NCI-H524 treated with DMSO at 0.1 percent for 48 hours (cell line): ENCODE measurements at places on chromosomes 3 and 15.
A peak's percentile ranks its signal among the peaks of the same experiment; 100 is the strongest.

- no peak for DNase-seq
Measured at GRCh38 chr15:50911621-50912020, 3.1 kb downstream of the AP4E1 start.

DNA sequence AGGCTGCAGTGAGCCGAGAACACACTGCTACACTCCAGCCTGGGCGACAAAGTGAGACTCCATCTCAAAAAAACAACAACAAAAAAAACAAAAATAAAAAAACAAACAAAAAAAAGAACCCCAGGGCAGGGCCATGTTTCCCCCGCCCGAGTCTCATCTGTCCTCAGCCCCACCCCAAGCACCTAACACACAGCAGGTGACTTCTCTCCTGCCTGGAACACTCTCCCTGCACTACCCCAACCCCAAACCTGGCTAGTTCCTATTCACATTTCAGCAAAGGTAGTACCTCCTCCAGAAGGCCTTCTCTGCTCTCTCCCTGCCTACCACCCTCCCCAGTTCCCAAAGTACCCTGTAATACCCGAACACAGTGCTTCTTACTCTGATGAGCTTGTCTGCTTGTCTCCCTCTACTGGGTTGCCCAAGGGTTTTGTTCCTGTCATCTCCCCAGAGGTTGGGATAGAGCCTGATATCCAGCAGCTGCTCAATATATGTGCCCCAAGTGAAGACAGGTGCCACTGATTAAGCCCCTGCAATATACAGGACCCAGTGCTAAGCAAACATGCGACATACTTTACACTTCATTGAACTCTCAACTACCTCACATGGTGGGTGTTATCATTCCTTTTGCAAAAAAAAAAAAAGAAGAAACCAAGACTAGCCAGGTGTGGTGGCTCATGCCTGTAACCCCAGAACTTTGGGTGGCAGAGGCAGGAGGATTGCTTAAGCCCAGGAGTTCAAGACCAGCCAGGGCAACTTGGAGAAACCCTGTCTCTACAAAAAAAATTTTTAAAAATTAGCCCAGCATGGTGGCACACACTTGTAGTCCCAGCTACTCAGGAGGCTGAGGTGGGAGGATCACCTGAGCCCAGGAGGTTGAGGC is 103.6 kb downstream of the DAPK2 start:
- peak; percentile 63 for DNase-seq

DNA sequence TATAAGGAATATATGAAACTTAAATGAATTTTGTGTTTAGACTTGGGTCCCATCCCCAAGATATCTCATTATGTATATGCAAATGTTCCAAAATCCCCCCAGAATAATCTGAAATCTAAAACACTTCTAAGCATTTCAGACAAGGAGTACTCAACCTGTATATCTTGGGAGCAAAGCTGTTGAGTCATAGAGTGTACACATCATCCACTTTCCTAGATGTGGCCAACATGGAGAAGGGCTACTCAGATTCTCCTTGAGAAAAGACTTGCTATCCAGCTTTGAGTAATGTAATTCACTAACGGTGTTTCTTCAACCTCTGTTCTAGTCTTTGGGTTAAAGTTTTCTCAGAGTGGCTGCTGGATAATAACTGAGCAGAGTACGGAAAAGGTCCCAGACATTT is 215.5 kb upstream of the POU1F1 start:
- no peak for DNase-seq

DNA sequence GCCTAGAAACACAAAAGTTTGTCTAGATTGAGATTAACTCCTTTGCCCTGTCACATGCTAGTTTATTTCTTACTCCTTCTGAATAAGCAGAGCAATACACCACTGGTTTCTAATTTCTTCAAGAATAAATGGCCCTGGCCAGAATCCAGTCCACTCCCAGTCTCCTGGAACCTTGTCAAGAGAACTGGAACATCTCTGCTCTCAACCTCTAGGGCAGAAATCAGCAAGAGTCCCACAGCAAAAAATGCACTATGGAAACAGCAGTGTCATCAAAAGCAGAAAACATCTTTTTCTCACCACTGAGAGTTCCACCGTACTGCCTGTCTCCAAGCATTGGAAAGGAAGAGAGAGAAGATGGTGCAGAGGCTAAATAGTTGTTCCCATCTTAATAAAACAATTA is 35.9 kb upstream of the PPP2R3A start:
- no peak for DNase-seq

DNA sequence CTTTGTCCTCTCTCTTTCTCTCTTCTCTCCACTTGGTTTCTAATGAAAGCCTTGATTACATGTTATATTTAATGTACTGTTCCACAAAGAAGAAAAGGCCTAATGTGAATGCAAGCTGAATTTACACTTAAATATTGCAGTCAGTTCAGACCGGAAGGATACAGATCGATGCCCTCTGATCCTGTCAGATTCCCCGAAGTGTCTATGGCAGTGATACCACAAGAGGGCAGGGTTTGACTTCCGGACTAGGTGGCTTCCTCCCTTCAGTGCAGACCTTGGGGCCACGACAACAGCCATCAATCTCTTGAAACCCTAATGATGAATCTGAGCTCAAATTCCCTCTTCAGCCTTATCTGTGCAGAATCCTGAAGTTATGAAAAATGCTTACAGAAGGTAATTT is 29.5 kb downstream of the AGTR1 start:
- DNase-seq, result peak; percentile 19

GRCh38 chr15:89780601-89781000 is 4.5 kb downstream of the MESP2 start:
- no peak for DNase-seq

GRCh38 chr3:177835008-177835407 is 637.7 kb upstream of the TBL1XR1 start:
- no peak for DNase-seq

DNA sequence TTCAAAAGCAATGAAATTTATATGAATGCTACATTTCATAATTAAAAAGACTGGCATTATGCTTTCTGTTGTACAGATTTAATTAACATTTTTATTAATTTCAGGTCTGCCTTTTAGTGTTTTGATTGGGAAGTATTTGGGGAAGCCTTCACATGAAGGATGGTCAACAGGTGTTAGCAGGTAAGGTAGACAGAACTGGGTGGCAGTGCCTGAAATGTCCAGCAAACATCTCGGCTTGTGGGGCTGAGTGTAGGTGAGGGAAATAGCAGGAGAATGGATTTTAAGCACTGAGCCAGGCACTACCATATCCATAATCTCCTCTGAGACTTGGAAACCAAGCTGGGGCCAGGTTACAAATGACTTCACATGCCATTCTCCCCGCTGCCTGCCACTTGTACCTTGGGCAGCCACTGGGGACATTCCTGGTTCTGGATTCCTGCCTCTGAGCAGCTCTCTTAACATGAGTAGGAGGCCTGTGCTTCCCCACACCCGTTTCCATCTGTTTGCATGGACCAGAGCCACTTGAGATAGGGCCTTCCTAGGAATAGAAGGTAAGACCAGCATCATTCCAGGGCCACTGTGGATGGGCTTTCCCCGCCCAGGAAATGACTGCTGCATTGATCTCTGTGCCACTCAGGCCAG is 125.9 kb upstream of the HES1 start:
- DNase-seq, result peak; percentile 26

DNA sequence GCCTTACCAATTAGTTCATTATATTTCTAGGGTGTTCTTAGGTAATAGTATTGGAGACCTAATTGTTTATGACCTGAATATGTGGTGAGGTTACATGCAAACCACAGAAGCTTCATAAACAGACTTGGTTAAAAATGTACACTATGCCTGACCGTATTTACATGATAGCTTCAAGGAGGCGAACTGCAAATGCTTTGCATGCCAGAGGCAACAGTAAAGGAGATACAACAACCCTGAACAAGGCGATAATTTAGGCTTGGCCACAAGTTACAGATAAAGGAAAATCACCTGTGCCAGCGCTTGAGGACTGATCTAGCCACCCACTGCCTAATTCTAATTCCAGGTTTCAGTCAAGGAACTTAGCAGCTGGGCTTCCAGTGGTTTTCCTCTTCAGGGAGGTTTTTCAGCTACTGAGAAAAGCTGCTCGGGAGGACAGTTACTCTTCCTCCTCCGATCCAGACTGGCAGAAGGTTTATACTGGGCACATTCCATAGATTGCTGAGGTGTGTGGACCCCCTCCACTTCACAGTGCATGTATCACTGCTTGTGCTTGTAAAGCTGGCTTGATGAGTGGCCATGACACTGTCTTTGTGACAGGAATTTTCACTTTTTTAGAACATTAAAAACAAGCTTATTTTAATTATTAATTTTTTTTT is 95.6 kb downstream of the DHX36 start:
- DNase-seq, result no peak

DNA sequence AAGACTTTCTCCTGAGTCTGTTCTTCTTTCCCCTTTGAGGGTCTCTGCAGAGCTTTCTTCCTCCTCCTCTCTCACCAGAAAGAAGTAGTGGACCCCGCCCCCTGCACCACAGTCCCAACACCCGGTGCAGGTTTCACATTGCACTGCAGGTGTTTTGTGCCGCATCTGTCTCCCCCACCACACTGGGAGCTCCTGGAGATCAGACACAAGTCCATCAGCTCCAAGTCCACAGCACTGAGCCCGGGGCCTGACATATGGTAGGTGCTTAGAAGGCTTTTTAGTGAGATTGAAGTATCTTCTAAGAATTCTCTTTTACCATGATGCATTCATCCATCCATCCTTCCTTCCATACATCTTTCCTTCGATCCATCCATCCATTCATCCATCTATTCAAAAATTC is 9.8 kb downstream of the STRA6 start:
- no peak for DNase-seq

- DNase-seq, result no peak
Measured at GRCh38 chr15:77659350-77660321, 26.9 kb upstream of the LINGO1 start.

DNA sequence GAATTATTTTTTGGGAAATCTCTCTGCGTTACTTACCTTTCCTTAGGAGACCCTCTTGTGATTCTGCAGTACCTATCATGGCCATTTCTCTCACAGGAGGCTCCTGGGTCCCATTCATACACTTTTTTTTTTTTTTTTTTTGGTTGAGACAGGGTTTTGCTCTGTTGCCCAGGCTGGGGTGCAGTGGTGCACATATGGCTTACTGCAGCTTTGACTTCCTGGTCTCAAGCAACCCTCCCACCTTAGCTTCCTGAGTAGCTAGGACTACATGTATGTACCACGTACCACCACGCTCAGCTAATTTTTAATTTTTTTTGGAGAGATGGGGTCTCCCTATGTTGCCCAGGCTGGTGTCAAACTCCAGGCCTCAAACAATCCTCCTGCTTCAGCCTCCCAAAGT is 36.1 kb downstream of the TRAK1 start:
- DNase-seq, result no peak

DNA sequence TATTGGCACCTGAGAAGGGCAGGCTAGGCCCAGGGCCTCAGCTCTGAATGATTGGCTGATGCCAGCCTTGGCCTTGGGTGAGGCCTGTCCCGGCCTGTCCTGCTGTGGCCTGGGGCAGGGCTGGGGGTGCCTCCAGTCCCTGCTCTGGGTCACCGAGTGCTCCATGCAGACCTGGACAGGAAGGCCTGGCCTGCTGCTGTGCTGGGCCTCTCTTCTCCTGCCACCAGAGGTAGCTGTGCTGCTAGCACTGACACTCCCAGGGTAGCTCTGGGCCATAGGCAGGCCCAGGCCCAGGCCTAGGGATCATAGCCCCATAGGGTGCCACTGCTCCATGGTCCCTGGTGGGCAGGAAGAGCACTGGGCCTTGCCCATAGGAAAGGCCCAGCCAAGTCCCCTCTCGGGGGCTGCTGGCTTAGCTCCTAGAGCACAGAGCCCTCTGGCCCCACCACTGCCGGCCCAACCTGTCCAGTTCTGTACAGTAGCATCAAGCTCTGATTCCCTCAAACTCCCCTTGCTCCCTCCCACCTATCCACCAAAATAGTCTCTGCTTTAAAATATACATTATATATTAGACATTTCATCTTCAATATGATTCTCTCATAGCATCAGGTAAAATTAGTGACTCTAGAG is 18.2 kb downstream of the ABTB1 start:
- DNase-seq, result peak; percentile 29

DNA sequence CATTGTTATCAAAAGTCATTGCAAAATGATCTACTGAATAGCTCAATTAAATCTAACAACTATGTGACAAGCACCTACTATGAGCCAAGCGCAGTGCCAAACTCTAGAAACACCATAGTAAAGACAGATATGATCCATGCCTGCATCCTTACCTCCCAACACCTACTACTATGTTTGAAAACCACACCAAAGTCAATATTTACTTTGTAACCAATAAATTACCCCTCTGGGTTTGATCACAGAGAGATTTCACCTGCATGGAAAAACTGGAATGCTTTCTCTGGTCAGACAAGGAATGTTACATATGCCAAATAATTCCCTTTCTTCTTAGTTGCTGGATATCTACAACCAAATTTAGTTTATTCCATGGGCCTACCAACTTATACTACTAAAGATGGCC is 422.2 kb downstream of the FHIT start:
- no peak for DNase-seq

GRCh38 chr15:28911310-28911931 is 25.6 kb downstream of the APBA2 start:
- DNase-seq, result peak; percentile 66

DNA sequence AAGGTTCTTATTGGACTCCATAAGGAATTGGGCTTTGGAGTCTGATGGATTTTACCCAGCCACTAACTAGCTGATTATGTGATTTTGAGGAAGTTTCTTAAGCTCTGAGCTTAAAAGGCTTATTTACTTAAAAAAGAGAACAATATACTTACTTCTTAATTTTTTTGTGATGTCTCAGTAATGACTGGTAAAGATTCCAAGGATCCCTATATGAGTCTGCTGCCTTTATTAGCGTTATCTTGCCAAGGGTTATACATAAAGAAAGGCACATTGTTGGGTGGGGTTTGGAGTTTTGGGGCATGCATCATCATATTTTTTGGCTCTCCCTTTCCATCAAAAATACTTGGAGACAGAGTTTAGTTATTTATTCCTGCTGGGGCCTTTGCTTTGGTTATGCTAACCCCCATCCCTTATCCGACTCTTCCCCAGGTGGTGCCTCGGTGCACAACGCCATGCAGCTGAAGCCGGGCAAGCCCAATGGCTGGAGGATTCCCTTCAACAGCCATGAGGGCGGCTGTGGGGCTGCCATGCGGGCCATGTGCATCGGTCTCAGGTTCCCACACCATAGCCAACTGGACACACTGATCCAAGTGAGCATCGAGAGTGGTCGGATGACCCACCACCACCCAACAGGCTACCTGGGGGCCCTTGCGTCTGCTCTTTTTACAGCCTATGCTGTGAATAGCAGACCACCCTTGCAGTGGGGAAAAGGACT is 6.7 kb downstream of the ADPRH start:
- no peak for DNase-seq

- no peak for DNase-seq
Measured at GRCh38 chr3:119400466-119400865, 62.9 kb downstream of the TMEM39A start.

- peak; percentile 37 for DNase-seq
Measured at GRCh38 chr15:87623832-87624231, 632.7 kb downstream of the NTRK3 start.

- no peak for DNase-seq
Measured at GRCh38 chr15:73139041-73139743, 86.9 kb downstream of the NEO1 start.

GRCh38 chr15:40163657-40164416 is 3.0 kb downstream of the BUB1B start:
- no peak for DNase-seq

- no peak for DNase-seq
Measured at GRCh38 chr3:153624310-153625030, 462.4 kb downstream of the RAP2B start.

GRCh38 chr15:33111041-33111451 is 83.5 kb downstream of the FMN1 start:
- DNase-seq, result no peak

- DNase-seq, result no peak
Measured at GRCh38 chr15:56207711-56208110, 36.0 kb downstream of the RFX7 start.

GRCh38 chr15:57763176-57763964 is 56.9 kb downstream of the POLR2M start:
- no peak for DNase-seq
